ENCODE measurements at places on chromosomes 16 and 17.

DNA sequence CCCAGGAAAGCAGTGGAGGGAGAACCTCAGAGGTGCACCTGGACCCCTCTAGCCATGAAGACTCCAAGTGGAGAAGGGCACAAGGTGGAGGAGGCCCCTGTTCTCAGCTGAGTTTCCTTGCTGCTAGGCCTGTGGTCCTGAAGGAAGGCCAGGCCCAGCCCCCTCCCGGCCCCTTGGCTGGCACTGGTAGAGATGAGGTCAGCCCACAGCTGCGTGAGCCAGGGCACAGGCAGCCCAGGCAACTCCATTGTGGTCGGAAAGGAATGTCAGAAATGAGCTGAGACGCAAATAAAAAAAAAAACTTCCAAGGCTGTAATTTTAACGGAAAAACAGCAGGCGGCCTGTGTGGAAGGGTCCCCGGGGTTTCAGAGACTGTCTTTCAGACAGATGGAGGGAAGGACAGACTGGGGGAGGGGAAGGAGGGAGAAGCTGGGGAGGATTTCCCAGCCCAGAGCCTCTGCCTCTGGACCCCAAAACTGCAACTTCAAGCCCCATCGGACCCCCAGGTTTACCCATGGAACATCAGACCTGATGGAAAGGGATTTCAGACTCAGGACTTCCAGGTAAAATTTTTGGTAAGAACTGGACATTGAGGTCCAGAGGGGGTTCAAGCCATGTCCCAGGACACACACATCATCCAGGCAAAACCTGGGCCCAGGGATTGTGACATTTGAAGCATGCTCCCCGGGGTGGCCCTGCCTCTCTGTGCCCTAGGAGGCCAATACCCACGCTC, 25.6 kb upstream of the MRPS23 start:
- no peak for DNase-seq

- DNase-seq, result no peak
Observed at GRCh38 chr17:72110231-72110941, 10.4 kb upstream of the SOX9 start.

DNA sequence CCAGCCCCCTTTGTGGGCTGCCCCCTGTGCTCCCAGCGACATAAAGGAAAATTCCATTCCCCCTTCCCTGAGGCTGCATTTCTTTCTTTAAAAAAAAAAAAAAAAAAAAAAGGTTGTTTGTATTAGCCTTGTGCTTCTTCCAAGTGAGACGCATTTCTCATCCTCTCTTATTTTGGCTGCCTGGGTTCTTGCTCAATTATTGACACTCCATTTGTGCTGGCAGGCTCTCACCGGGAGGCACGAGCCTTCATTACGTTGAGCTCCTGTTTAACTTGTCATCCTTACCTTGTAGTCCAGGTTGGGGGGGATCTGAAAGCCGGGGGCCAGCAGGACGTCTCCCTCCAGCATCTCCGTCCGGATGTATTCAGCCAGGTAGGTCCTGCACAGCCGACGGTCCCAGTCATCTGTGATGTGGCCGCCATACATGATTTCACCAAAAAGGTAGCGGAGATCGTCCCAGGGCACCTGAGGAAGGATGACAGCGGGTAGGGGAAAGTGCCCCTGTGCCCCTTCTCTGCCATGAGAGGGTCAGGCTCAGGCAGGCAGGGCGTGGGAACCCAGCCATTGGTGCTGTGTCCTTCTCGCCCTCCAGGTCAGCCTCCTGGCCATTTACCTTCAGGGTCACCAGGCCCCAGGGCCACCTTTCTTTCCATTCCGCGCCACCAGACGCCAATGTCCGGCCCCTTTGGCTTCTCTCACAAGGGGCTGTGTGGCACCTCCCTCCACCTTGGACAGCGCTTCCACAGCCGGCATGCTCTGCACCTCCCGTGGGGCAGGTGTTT, 50.6 kb downstream of the PGS1 start:
- no peak for DNase-seq

DNA sequence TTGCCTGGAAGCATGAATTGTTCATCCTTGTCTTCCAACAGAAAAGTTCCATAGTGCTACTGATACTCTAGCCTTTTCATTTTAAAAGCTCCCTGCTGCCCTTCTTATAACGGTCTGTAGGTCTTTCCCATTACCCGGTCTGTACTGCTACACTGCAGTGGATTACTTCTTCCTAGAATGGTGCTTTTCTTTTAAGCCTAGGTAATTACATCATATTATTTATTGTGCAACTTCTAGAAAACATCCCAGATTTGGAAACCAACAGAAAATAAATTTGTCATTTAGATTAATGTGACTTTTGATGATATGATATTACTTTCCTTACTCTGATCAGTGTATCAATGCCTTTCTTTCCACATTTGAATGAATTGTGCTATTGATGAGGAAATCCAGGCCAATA, 199.4 kb downstream of the TANC2 start:
- no peak for DNase-seq
